ENCODE measurements at places on chromosomes 2 and 18.

DNA sequence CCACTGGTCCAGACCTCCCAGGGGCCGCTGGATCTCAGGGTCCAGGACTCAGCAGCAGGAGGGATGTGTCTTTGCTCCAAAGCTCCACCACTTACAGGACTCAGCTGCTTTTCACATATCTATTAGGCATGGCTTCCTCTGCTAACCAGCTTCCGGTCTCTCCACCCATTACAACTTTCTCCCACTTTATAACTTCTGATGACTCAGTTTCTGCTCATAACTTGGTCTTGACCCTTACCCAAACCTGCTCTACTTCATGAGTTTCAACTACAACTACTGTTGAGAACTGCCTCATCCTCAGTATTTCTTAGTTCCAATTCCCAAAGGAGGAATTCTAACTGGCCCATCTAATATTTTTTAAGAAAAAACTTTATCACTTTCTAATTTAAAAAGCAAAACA lies 17.2 kb downstream of the SULT1C2 start:
- DNase-seq: no peak

- no peak for DNase-seq
These were observed 11.7 kb downstream of the PFN4 start for GRCh38 chr2:24111407-24111901.

- DNase-seq: no peak
These were observed 1.1 kb downstream of the SH3RF3 start for GRCh38 chr2:109129921-109130722.

- no peak for DNase-seq
These were observed 216.8 kb downstream of the MGAT5 start for GRCh38 chr2:134470561-134471168.

DNA sequence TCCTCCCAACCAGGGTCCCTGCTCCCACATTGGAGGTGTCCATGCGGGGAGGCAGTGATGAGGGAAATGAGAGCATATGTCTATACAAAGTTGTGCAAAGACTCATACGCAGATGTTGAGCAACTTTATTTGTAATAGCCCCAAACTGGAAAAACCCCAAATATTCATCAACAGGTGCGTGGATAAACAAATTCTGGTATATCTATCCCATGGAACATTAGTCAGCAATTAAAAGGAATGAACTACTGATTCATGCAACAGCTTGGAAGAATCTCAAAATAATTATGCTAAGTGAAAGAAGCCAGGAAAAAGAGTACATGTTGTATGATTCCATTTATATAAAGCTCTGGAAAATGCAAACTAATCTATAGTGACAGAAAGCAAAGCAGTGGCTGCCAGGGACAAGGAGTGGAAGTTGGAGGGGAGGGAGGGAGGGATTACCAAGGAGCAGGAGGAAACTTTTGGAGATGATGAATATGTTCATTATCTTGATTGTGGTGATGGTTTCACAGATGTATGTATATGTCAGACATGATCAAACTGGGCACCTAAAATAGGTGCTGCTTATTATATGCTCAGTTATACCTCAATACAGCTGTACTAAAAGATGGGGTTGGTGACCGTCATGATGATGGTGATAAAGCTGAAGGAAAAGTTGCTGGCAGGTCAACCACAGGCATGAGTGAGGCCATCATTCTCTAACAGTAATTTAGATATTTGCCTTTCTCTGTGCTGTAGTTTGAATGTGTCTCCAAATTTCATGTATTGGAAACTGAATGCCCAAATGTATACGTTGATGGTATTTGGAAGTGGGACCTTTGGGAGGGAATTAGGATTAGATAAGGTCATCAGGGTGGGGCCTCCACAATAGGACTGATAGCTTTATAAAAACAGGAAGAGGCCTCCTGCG lies 270.9 kb downstream of the CYP26B1 start:
- DNase-seq: no peak
